Glutamatergic neuron (in vitro differentiated cells): ENCODE measurements at places on chromosomes 6 and 20. TPM values are rescaled to one million over a fixed set of nuclear protein-coding genes. Genes with fewer than 3 reads are reported as not detected.

GRCh38 chr6:153621491-153621890, 417.5 kb upstream of the OPRM1 start:
- no peak overlapping the region for H3K4me3 ChIP-seq
- no peaks in the 10 kb centered on the region for H3K36me3 ChIP-seq
- H3K27me3 ChIP-seq, result no peaks in the 10 kb centered on the region
- no peak overlapping the region for H3K27ac ChIP-seq

- H3K27me3 ChIP-seq, result no peaks in the 10 kb centered on the region
- DNase-seq, result no peak
- no peak overlapping the region for H3K27ac ChIP-seq
Measured at GRCh38 chr6:104887350-104887749, 27.6 kb upstream of the HACE1 start.

DNA sequence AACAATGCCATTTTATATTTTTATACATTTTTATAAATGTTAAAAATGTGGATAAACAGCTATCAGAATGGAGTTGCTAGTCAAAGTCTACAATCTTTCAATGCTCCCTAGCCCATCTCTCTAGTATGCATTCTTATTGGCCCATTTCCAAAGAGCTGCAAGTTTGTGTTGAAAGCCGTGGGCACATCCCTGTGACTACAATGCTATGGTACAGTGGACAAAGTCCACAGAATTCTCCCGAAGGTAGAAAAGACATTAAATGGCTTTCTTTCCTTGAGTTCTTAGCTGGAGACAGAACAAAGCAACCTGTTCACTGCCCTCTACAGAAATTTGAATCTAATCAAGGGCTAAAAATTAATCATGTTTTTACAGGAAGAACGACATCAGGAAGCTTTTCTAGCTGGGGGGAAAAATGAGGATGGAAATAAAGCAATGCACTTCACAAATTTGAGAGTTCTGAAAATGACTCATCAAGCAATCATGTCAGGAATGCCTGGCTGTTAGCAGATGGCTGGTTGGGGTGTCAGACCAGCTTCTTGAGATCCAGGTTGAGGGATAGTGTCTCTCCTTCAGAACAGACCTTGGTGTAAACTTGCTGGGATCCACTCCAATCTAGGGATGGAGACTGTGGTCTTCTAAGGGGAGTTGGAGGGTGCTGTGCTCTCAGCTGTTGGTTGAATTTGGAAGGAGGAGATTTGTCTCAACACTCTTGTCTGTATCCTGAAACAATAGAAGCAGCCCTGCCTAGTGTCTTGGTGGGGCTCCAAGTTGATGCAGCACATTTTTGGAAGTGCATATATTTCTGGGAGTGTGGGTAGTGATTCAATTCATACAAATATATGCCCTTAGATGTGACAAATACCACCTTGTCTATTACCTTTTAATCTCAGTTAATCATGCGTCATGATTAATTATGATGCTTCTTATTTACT, 143.4 kb upstream of the PHACTR1 start:
- no peak overlapping the region for H3K27ac ChIP-seq
- no peaks in the 10 kb centered on the region for H3K36me3 ChIP-seq
- peaks cover 13% of the 10 kb centered on the region for H3K4me1 ChIP-seq
- H3K27me3 ChIP-seq, result no peaks in the 10 kb centered on the region
- no peak overlapping the region for H3K4me3 ChIP-seq
- DNase-seq, result no peak

- peaks cover 8% of the 10 kb centered on the region for H3K4me1 ChIP-seq
- H3K27ac ChIP-seq, result no peak overlapping the region
- no peak overlapping the region for H3K4me3 ChIP-seq
Measured at GRCh38 chr6:138964012-138964411, 24.0 kb downstream of the REPS1 start.

- H3K27me3 ChIP-seq, result peaks cover 5% of the 10 kb centered on the region
- no peak overlapping the region for H3K27ac ChIP-seq
- H3K4me1 ChIP-seq, result no peaks in the 10 kb centered on the region
- H3K36me3 ChIP-seq, result peaks cover 15% of the 10 kb centered on the region
- H3K4me3 ChIP-seq, result no peak overlapping the region
- peak; percentile 1 for DNase-seq
Measured at GRCh38 chr20:61912665-61913422, 152.8 kb downstream of the TAF4 start.

- H3K4me1 ChIP-seq, result peaks cover 22% of the 10 kb centered on the region
- no peak overlapping the region for H3K27ac ChIP-seq
- DNase-seq, result peak; percentile 78
- peaks cover 16% of the 10 kb centered on the region for H3K27me3 ChIP-seq
- no peaks in the 10 kb centered on the region for H3K36me3 ChIP-seq
- peak overlapping the region; percentile 94 for H3K4me3 ChIP-seq
Measured at GRCh38 chr6:77466055-77466450, 2.8 kb upstream of the HTR1B start.

GRCh38 chr20:47872341-47872740, 87.1 kb upstream of the SULF2 start:
- DNase-seq, result no peak
- H3K36me3 ChIP-seq, result no peaks in the 10 kb centered on the region
- peaks cover 2% of the 10 kb centered on the region for H3K27me3 ChIP-seq
- H3K4me3 ChIP-seq, result no peak overlapping the region

DNA sequence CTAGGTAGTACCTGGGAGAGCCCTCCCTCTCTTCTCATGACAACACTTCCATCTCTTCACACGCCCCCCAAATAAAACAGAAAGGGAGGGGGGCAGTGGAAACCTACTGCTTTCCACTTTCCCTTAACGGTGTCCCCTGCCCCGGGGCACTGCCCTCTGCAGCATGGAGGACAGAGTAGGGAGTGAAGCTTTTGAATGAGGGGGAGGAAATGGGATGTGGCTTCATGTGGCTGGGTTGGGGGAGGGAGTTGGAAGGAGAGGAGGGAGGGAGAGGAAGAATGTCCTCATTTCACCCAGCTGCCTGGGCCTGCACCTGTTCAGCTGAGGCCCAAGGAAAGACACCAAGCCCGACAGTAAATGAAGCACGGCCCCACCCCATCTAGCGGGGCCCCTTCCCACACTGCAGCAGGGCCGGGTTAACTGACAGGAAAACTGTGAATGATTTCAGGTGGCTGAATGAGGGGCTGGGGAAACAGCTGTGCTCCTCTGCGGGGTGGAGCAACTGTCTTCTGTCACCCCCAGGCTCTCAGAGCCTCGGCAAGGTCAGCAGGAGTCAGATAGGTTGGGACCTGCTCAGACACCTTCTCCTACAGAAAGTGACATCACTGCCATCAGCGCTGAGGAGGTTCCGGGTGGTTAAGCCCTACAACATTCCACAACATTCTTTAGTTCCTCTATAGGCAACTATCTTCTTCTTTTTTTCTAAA, 40.0 kb upstream of the TAF8 start:
- peaks cover 7% of the 10 kb centered on the region for H3K4me1 ChIP-seq
- no peaks in the 10 kb centered on the region for H3K36me3 ChIP-seq
- no peak for DNase-seq
- H3K27me3 ChIP-seq, result peaks cover 5% of the 10 kb centered on the region

- no peak overlapping the region for H3K27ac ChIP-seq
- no peaks in the 10 kb centered on the region for H3K36me3 ChIP-seq
- H3K27me3 ChIP-seq, result no peaks in the 10 kb centered on the region
- H3K4me3 ChIP-seq, result no peak overlapping the region
Measured at GRCh38 chr6:21098744-21099143, 494.8 kb upstream of the SOX4 start.

DNA sequence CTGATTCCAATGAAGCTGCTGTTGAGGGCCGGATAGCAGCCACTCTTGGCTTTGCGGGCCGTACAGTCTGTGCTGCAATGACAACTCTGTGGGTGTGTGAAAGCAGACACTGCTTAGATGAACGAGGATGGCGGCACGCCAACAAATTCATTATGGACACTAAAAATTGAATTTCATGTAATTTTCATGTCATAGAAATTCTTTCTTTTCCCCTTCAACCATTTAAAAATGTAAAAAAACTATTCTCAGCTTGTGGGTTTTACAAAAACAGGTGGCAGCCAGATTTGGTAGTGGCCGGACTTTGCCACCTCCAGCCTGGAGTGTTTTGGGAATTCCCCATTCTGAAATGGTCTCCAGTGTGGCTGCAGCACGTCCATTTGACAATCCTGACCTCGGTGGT, 26.0 kb downstream of the MAS1 start:
- peaks cover under 1% of the 10 kb centered on the region for H3K36me3 ChIP-seq
- H3K27ac ChIP-seq, result no peak overlapping the region
- no peaks in the 10 kb centered on the region for H3K4me1 ChIP-seq
- no peaks in the 10 kb centered on the region for H3K27me3 ChIP-seq
- H3K4me3 ChIP-seq, result no peak overlapping the region

DNA sequence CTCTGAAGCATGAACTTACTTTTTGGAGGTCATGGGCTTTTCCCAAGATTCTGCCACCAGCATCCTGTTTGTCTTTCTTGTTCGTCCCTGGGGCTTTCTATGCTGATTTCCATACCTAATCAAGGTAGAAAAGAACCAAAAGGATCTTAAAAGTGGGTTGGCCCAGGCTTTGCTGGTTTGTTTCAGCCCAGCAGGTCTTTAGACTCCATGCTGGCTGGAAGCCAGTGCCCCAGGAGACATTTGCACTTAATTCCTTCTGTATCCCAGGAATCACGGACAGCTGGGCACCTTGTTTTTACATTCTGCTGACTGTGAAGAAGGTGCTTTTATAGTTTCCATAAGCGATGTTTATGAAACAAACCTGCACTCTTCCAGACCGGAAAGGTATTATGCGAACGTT, 195.9 kb downstream of the CDH4 start:
- DNase-seq, result no peak
- H3K4me1 ChIP-seq, result peaks cover 18% of the 10 kb centered on the region
- no peaks in the 10 kb centered on the region for H3K27me3 ChIP-seq
- peak overlapping the region; percentile 4 for H3K27ac ChIP-seq

DNA sequence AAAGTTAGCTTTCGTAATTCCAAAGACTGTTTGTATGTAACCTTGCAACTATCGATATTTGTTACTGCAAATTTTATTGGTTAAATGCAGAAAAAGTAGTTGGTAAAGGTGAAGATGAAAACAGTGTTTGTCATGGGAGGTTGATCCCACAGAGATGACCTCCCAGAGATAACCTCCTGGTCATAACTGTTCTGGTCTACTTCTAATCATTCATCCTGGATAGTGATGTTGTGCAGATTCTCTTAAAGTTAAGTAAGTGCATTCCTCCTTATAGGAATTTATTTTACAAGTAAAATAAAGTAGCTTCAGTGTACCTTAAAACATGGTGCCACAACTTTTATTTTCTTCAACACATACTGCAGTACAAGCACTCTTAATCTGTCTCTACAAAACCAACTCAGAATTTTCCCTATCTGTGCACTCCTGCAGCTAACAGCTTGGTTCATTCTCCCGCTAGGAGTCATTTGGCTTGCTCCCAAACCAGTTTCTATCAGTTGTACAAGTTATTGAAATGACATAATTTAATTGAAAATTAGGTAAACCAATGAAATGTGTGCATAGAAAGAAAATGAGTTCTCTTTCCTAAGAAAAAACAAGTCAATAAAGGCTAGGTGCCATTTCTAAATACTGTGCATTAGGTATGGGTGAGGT, 19.2 kb downstream of the METTL24 start:
- H3K4me3 ChIP-seq, result no peak overlapping the region
- H3K27me3 ChIP-seq, result peaks cover 3% of the 10 kb centered on the region
- no peak overlapping the region for H3K27ac ChIP-seq
- peaks cover 20% of the 10 kb centered on the region for H3K4me1 ChIP-seq

DNA sequence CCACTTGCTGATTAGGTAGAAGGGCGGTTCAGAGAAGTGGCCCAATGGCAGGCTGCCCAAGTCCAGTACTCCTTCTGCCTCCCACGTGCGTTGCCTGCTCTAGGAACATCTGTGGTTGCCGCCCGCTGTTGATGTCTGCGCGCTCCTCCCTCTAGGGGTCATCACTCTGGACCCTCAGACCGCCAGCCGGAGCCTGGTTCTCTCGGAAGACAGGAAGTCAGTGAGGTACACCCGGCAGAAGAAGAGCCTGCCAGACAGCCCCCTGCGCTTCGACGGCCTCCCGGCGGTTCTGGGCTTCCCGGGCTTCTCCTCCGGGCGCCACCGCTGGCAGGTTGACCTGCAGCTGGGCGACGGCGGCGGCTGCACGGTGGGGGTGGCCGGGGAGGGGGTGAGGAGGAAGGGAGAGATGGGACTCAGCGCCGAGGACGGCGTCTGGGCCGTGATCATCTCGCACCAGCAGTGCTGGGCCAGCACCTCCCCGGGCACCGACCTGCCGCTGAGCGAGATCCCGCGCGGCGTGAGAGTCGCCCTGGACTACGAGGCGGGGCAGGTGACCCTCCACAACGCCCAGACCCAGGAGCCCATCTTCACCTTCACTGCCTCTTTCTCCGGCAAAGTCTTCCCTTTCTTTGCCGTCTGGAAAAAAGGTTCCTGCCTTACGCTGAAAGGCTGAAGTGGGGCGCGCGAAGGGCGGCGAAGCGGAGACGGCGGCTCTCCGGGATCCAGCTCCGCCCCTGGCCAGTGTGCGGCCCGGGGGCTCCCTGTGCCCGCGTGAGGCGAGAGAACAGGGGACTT, 8.5 kb downstream of the TRIM15 start:
- H3K36me3 ChIP-seq, result no peaks in the 10 kb centered on the region
- DNase-seq, result peak; percentile 71
- peaks cover 5% of the 10 kb centered on the region for H3K27me3 ChIP-seq
- peak overlapping the region; percentile 73 for H3K27ac ChIP-seq

- peaks cover 10% of the 10 kb centered on the region for H3K36me3 ChIP-seq
- DNase-seq, result no peak
- H3K4me1 ChIP-seq, result peaks cover 17% of the 10 kb centered on the region
- H3K4me3 ChIP-seq, result no peak overlapping the region
- peaks cover 2% of the 10 kb centered on the region for H3K27me3 ChIP-seq
- H3K27ac ChIP-seq, result no peak overlapping the region
Measured at GRCh38 chr6:1577146-1577680, 32.5 kb upstream of the FOXC1 start.

DNA sequence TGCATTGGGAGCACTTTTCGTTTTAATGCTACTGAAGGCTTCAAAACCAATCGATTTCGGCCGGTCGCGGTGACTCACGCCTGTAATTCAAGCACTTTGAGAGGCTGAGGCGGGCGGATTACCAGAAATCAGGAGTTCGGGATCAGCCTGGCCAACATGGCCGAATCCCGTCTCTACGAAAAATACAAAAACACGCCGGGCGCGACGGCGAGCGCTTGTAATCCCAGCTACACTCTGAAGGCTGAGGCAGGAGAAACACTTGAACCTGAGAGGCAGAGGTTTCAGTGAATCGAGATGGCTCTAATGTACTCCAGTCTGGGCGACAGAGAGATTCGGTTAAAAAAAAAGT, 58.4 kb downstream of the TRIM38 start:
- no peaks in the 10 kb centered on the region for H3K4me1 ChIP-seq
- H3K27ac ChIP-seq, result peak overlapping the region; percentile 98
- H3K27me3 ChIP-seq, result peaks cover 5% of the 10 kb centered on the region
- DNase-seq, result peak; percentile 61
- H3K4me3 ChIP-seq, result peak overlapping the region; percentile 99
- H3K36me3 ChIP-seq, result no peaks in the 10 kb centered on the region

- H3K27me3 ChIP-seq, result peaks cover 6% of the 10 kb centered on the region
- no peaks in the 10 kb centered on the region for H3K36me3 ChIP-seq
- no peak overlapping the region for H3K27ac ChIP-seq
- no peak overlapping the region for H3K4me3 ChIP-seq
- DNase-seq, result peak; percentile 43
Measured at GRCh38 chr6:34459899-34460593, 5.8 kb upstream of the PACSIN1 start.

SLC44A4 gene
- not detected for total RNA-seq

TAAR5 gene
- not detected for total RNA-seq

MUCL3 gene
- total RNA-seq, result not detected

OR12D2 gene
- total RNA-seq, result not detected

CLVS2 gene
- 18.6 TPM for total RNA-seq

RIN2 gene
- 108 TPM for total RNA-seq

FAM217A gene
- total RNA-seq, result not detected
